ENCODE measurements at places on chromosomes 2 and 18.
A peak's percentile ranks its signal among the peaks of the same experiment; 100 is the strongest.

DNA sequence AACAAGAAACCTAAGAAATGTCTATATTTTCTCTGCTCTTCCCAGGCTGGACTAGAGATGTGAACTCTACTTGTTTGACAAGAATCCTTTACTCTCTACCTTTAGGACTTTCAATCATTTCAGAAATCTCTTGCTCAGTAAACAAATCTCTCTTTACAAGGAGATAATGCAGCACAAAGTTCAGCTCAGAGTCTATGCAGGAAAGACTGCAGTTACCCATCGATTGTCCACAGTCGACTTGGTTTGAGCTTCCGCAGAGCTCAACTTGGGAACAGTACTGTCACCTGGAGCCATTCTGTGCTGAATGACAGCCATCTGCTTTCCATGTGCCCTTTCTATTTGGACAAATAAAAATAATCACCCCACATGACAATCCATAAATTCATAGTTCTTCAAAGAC, 259.7 kb upstream of the STON1 start:
- DNase-seq = no peak

DNA sequence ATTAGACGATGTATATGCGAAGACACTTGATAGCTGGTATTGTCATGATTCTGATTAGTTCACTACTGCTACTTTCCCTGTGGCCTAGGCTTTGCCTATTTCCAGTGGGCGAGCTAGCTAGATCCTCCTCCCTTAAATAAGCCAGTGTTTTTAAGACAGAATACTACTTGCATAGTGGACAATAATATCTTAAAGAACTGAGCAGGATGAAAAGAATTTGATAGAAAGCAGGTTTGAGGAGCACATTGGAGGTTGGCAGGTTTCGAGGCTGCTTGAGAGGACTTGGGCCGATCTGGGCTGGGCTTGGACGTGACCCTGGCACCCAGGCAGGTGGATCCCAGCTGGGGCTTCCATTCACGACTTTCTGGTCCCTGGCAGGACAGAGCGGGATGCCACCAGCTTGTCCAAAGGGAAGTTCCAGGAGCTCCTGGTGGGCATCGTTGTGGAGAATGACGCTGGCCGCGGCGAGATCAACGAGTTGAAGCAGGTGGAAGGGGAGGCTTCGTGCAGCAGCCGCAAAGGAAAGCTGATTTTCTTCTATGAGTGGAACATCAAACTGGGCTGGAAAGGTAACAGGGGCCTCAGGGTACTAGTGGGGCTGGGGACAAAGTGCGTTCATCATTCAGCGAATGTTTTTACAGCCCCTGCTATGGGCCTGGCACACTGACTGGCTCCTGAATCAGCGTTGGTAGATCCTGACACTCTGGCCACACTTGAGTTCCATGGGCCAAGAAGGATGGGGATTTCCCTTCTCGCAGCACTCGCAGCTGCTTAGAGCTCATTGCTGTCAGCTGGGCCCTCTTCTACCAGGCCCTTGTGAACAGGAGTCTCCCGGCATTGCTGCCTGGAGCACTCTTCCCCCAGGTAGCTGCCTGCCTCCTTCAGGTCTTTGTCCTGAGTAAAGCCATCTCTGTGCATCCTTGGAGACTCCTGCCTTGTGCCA, 16.9 kb downstream of the C2orf74 start:
- no peak for DNase-seq

- no peak for DNase-seq
Observed at GRCh38 chr2:163466331-163467250, 269.2 kb downstream of the FIGN start.

GRCh38 chr2:140308706-140309105, 1528.5 kb upstream of the NXPH2 start:
- no peak for DNase-seq

DNA sequence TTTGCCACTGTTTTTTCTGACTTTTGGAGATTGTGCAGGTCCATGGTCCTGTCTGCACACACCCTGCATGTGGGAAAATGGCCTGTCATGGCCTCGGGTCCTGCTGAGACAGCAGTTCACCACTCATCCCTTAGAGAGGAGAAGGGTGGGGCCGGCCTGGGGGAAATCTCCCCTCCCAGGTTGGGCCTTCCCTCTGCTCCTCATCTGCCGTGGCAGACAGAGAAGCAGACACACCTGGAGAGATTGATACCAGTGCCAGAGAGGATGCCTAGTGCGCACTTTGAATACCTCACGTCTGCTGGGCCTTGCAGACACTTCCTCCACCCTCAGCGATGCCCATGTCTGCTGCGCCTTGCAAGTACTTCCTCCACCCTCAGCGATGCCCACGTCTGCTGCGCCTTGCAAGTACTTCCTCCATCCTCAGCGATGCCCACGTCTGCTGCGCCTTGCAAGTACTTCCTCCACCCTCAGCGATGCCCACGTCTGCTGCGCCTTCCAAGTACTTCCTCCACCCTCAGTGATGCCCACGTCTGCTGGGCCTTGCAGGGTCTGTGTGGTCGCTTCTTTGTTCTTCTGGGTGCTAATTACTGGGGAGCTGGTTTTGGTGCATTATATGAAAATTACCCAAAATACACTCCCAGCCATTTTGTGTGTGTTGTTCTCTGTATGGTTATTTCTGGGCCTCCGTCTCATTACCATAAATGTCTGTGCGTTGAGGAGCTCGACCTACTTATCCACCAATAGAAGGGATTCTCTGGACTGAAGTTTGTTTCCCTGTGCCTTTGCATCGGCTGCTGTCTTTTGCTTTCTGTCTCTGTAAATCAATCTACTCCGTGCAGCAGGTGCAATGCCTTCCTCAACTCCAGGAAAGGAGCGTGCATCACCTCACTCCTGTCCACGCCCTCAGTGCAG, 186.9 kb upstream of the PXDN start:
- DNase-seq = no peak

DNA sequence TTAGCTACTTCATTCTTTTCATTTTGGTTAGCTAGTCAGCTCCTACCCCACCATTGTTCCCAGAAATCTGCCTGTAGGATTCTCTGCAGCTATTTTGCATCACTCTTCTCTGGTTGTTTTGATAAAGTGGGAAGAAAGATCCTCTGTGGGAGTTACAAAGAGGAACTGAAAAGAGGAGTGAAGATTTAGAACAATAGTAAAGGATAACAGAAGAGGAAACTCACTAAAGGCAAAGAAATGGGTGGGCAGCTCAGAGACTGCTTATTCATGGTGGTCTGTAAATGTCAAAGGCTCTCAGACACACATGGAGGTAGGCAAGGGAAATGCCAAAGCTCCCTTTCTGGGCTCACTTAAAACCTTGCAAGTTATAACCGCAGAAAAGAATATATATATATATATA, 17.2 kb upstream of the CD207 start:
- DNase-seq = no peak

DNA sequence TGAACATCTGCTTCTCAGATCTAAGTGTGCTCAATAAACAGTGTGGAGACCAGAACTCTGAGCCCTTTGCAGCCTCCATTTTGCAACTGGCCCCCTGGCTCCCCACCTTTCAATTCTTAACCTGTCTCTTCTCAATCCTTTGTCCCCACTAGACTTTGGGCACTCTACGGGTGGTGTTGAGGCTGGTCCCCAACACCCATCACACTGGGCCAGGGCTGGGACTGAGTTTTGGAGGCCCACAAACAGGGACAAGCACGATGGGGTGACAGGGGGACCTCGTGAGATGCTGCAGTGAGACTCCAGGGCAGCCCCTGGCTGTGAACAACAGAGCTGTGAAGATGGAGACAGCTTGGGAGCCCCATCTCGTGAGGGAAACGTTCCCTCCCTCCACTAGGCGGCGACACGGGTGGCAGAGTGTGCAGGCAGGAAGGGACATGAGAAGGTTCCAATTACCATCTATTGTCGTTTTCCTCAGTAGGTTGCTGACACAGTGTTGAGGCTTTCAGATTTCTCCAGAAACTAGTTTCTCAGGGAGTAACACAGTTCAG, 1.2 kb downstream of the ANKMY1 start:
- peak; percentile 60 for DNase-seq

DNA sequence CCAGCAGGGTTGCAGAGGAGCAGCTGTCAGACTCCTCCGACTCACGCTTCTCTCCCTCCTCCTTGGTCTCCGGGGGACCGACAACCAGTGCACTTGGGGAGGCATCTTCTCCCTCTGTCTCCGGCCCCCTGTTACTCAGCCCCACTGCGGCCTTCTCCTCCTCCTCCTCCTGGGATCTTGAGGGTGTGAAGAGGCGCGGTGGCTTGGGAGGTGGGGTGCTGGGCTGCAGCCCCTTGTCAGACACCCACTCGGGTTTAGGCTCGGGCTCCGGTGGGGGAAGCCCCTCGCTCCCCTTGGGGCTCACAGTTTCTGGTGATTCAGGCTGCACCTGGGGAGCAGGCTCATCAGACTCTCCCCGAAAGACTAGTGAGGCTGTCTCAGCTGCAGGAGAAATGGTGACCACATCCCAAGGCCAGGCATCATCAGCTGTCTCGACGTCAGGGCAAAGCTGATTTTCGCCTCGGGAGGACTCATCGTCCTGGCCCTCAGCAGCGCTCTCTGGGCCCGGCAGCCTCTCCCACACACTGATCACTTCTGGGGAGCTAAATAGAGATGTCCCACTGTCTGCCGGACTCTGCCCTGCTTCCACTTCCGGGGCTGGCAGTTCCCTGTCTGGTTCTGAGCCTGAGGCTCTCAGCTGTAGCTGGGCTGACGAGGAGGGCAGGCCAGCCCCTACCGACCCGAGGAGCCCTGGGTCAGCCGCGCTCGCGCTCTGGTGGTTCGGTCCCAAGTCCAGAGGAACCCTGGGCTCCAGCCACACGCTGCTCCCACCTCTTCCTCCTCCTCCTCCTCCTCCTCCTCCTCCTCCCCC, 9.0 kb upstream of the SFXN5 start:
- DNase-seq = no peak

GRCh38 chr2:32627441-32627813, 423 bp upstream of the TTC27 start:
- peak; percentile 1 for DNase-seq

DNA sequence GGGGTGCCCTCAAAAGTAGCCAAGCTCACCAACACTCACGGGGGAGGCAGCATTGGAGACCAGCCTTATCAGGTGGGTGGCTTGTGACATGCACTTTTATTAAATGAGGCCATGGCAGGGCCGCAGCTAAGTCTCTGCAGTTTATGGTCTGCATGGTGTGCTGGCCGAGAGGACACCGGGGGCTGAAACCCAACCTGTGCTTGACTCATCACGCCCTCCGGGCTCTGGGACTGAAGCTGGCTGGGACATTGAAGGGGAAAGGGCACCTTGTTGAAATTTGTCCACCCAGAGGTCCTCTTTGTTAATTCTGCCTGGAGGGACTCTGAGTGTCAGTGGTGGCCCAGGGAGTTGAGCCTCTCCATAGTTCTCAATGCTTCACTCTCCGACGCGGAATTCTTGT, 17.7 kb upstream of the NTSR2 start:
- DNase-seq = no peak

- DNase-seq = no peak
Observed at GRCh38 chr2:229054311-229054710, 216.8 kb downstream of the PID1 start.

GRCh38 chr18:49935215-49935614, 121.9 kb upstream of the ACAA2 start:
- no peak for DNase-seq

- no peak for DNase-seq
Observed at GRCh38 chr2:75676464-75676863, 29.9 kb downstream of the MRPL19 start.

- no peak for DNase-seq
Observed at GRCh38 chr2:85853499-85854165, 35.2 kb downstream of the ST3GAL5 start.

DNA sequence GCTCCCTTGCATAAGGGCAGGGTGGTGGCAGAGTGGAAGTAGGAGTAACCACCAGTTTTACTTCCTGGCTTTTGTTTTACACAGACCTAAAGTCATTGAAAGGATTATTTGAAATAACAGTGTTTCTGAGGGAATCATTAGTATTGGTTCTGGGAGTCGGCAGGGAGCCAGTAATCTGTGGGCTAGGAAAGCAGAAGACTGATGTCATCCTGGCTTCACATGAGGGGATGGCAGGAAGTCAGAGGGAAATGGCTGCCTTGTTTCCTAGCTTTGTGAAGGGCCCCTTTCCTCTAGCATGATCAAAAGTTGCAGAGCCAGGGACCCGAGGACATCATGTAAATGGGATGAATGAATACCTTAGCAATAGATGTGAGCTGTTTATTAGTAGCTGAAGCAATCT, 792.6 kb downstream of the CPS1 start:
- DNase-seq = no peak

DNA sequence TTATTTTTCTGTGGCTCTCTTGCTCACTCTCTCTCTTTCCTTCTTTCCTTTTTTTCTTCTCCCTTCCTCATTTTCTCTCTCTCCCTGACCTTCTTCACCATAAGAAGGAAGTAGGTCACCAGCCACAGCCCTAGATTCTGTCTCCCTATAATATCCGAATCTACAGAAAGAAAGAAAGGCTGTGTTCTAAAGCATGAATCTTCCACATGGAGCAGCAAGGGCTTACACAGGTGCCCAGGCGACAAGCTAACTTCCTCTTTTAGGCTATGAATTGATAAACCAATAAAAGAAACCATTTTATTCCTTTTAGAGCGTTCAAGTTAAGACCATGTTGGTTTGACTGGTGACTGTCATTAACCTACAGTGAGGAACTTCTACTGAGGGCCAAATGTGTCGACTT, 49.3 kb downstream of the CACNB4 start:
- no peak for DNase-seq

DNA sequence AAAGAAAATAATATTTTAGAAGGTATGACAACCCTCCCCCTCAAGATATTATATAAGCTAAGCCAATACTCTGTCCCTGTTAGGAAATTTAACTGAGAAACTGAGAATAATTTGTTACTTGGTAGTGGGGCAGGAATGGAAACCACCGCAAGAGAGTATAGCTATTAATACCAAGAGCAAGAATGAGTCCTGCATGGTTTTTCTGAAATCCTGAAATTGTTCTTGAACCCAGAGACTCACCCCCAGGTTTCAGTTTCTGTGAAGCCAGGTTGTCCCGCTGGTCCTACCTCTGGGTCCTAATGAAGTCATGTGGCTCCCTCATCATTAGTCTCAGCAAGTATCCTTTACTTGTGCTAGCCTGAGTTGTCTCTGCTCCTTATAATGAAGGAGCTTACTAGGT, 671.0 kb upstream of the ACVR2A start:
- DNase-seq = no peak

- no peak for DNase-seq
Observed at GRCh38 chr2:237231593-237231992, 145.9 kb downstream of the COPS8 start.

DNA sequence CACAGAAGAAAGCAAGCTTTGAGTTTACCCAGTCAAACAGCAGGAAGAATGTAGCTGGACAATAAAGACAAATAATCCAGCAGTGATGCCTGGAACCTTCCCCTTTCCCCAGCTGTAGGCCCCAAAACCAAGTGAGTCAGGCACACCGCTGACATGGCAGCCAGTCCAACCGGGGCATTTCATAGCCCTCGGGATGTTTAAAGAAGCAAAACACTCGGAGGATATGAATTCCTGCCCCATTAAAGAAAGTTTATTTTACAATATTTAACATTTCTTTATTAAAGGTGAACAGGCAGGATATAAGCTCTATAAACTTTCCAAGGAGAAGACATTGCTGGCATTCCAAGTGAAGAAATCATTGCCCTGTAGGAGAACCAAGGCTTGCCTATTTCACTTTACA, 507.6 kb upstream of the TNP1 start:
- DNase-seq = no peak
